ENCODE measurements at places on chromosomes 5 and 9.

- DNase-seq = no peak
These were observed 22.3 kb downstream of the PDZD2 start for GRCh38 chr5:31661257-31661656.

- no peak for DNase-seq
These were observed 18.7 kb downstream of the SLC46A2 start for GRCh38 chr9:112872019-112872418.

- no peak for DNase-seq
These were observed 118.3 kb upstream of the VCAN start for GRCh38 chr5:83353231-83353630.

DNA sequence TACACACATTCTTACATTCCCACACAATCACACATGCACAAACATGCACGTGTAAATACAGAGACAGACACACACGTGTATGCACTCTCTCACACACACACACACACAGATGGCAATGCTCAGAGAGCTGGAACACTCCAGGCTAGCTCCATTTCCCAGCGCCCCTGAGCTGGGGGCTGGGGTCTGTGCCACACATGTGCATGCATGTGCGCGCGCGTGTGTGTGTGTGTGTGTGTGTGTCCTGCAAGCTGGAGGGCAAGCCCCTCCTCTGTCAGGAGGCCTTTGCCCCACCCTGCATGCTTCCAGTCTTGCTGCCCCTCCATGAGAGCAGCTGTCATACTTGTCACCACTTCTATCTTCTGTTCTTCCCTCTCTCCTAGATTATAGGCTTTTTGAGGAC lies 16.6 kb upstream of the S1PR3 start:
- no peak for DNase-seq

GRCh38 chr5:13878357-13878756 lies 66.1 kb downstream of the DNAH5 start:
- no peak for DNase-seq

- no peak for DNase-seq
These were observed 127.1 kb downstream of the ANKRD18B start for GRCh38 chr9:33651125-33651524.

- DNase-seq = no peak
These were observed 365.3 kb downstream of the BNC2 start for GRCh38 chr9:16505199-16505598.

DNA sequence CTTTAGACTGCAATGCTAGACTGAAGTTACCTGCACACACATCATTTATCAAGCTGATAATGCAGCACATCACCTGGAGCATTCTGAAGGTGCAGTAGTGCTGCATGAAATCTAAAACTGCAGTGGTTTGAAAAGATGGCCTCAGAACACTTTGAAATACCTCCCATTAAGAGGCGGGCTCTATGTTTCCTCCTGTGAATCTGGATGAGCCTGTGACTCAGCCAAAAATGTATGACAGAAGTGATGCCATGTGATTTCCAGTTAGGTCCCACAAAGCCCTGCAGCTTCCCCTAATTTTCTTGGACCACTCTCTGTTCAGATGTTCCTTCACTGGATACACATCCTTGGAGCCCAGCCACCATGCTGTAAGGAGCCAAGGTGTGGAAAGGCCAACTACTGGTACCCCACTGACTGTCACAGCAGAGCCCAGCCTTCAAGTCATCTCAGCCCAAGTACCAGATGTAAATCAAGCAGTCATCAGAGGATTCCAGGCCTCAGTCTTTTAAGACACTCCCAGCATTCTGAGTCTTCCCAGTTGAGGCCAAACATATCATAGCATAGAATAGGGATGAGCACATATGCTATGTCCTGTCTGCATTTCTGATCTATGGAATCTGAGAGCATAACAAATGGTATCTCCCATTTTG lies 27.2 kb upstream of the DEPDC1B start:
- no peak for DNase-seq

DNA sequence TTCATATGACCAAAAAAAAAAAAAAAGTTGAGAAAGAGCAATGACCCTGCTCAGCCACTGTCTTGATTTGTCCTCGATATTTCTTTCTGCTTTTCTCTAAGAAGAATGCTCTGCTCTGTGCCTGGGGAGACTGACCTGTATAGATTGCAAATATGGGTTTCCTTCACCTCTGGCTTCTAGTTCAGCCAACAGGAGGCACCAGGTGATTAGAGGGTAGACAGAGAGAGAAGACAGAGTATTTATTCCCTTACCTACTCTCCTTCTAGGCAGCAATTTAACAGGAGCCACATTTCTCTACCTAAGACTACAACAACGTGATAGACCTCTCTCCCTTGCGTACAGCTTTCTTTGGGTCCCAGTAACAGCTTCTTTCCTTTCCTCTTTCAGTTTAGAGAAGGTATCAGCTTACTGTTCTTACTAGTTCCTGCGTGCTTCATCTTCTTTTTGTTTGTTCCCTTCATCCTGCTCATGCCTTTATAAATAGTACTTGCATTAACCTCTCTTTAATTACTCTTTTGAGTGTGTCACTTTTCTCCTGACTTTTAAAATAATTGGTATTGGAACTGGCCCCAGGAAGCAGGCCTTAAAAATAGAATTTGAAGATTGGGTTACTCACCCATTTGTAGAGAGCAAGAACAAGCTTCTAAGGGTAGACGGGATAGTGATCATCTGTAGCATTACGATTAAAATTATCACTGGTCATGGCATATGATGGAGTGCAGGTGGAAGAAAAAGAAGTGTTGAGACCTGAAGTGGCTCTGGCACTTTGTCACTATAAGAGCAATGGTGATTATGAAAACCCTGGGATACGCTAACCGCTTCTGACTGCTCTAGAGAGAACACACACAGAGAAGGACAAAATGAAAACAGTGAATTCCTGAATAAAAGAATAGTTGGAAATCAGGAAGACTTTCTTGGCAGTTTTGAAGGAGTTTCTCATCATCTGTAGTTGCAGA lies 161.2 kb upstream of the FSTL4 start:
- DNase-seq = no peak

- DNase-seq = no peak
These were observed 47.5 kb upstream of the KIAA1958 start for GRCh38 chr9:112439171-112439570.

DNA sequence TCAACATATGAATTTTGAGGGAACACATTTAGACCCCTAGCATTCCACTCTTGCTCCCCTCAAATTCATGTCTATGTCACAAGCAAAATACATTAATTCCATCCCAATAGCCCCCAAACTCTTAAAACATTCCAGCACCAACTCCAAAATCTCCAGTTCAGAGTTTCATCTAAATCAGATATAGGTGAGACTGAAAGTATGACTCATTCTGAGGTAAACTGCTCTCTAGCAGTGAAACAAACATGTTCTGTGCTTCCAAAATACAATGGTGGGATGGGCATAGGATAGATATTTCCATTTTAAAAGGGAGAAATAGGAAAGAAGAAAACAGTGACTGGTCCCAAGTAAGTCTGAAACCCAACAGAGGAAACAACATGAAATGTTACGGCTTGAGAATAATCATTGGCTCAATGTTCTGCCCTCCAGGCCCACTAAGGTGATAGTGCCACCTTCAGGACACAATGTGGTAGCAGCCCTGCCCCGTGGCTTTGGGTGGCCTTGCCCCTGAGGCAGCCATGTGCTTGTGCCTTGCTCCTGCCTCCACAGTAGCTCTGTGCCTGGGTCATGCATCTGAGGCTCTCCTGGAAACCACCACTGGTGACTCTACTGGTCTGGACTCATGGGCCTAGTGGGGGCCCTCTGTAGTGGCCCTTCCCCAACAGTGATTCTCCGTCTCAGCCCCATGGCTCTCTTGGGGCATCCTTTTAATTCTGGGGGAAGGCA lies 36.4 kb upstream of the IPPK start:
- peak; percentile 59 for DNase-seq

DNA sequence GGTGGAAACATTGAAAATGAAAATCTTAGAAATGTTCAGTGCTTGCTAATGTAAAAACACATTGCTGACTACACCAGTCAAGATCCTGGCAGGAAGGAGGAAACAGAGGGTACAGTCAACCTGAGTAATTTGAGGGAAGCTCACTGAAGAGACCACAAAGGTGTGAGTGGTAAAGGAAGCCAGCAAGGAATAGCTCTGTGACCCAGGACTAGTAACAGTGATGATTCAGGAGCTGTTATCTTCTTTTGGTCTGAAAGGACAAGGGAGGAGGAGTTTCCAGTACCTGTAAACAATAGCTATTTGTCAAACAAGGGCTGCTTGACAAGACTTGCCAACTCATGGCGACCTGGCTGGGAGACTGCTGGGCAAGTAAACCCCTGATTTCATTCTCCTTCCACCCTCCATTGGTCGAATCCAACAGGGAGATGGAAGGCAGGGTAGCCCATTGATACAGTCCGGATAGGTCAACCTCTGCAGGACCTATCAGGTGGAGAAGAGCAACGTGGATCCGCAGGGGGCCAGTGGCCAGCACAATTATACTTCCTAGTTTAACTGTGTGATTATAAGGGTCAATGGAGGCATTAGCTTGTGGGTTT lies 68.1 kb downstream of the MAMDC2 start:
- DNase-seq = no peak

- no peak for DNase-seq
These were observed 5.4 kb downstream of the ABCA2 start for GRCh38 chr9:137022662-137023008.

DNA sequence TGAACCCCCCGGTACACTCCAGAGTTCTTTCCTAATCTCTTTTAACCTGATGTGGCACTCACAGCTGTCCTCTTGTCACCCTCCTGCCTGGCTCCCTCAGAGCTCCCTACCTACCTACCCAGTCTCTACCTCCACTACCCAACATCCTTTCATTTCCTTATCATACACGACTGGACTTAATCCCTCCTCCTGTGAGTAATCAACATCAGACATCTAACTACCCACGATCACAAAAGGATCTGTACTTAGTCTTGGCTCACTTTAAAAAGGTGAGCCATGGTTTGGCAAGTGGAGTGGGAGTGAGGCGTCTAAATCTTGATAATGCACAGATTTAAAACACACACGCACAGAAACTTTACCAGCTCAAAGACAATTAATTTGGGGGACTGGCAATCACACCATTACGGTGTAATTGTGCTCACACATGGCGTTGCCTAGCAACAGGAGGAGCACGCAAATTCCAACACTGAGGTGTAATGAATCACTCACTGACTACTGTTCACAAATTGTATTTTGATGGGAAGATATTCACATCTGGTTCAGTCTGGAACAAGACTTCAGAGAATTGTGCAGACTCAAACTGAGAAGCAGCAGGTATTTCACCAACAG lies 235.9 kb downstream of the EPB41L4A start:
- DNase-seq = no peak

- DNase-seq = no peak
These were observed 15.7 kb downstream of the SPATA9 start for GRCh38 chr5:95667061-95667618.

DNA sequence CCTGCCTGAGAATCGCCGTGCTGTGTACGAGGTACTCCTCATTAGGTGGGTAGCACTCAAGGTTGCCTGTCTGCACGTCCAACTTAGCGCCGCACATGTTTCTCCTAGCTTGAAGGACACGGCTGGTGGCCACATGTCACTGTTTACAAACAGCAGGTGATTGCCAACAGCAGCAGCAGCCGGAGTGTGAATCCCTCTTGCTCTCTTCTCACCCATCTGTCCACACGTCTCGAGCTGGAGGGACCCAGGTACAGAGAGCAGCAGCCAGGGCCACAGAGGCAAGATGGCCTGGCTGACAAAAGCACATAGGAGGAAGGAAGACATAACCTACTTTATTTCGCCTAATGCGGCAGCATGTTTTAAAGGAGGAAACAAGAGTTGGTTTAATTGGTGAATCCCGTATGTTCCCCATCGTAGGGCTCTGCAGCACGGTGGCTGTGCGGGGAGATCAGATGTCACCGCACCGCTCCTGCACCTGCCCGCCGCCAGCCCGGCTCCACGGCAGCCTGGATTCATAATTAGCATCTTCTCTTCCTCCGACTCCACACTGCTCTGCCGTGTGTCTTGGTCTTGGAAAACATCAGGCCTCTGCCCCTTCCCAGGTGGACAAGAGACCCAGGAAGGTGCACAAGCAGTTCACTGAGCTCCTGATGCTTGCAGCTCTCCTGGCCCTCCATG lies 201.6 kb upstream of the IRX1 start:
- DNase-seq = no peak

DNA sequence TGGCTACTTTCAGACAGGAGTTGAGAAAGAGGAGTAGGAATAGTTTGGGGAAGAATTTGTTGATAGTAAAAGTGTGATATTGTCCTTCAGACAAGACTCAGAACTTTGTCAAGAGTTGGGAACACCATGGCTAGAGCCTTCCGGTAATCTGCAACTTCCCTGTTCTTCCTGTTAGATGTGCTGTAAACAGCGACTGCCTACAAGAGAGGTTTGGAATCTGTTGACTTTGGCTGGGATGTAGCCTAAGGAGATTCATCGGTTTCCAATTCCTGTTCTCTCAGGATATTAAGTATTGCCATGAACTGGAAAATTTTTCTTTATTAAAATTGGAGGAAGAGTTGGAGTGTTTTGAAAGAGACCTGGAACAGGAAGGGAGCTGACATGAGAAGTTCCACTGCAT lies 43.9 kb downstream of the ARHGAP26 start:
- no peak for DNase-seq
